ENCODE measurements at places on chromosomes 4 and X.

DNA sequence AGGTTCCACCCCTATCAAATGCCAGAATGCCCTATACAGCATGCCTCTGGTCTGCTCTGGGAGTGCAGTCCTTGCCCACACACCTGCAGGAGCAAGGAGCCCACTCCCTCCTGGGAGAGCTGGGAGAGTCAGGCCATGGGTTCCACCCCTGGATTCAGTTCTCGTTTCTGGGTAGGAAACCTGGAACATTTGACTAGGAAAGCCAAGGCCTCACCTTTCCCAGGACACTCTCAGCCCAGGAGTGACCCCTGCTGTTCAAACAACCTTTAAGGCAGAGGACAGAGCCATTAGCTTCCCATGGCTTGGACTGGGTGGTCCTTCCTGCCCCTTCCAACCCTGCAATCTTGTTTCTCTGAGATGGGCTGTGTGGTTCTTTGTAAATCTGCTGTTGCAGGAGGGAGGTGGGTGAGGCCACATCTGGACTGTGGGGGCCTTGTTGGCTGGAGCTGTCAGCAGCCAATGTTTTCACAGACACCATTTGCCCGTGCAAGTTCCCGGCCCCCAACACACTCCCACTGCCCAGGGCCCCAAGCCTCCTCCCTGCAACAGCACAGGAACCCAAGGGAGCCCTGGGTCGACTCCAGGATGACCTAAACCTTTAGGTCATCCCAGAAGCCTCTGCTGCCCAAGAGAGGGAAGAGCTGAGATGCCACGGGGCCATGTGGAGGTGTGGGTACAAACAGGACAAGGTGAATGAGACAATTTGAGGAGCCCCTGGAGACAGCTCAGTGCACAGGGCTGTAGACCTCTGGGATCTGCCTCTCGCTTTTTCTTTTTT is 104.4 kb downstream of the PJA1 start:
- H3K27me3 ChIP-seq: no peaks in the 10 kb centered on the region
- H3K27ac ChIP-seq: no peak overlapping the region
- peak; percentile 18 for DNase-seq
- no peaks in the 10 kb centered on the region for H3K4me1 ChIP-seq

GRCh38 chrX:153740631-153741222 is 16.1 kb downstream of the ABCD1 start:
- no peak overlapping the region for H3K4me3 ChIP-seq
- DNase-seq: no peak
- H3K4me1 ChIP-seq: no peaks in the 10 kb centered on the region
- H3K27ac ChIP-seq: no peak overlapping the region
- no peaks in the 10 kb centered on the region for H3K36me3 ChIP-seq

DNA sequence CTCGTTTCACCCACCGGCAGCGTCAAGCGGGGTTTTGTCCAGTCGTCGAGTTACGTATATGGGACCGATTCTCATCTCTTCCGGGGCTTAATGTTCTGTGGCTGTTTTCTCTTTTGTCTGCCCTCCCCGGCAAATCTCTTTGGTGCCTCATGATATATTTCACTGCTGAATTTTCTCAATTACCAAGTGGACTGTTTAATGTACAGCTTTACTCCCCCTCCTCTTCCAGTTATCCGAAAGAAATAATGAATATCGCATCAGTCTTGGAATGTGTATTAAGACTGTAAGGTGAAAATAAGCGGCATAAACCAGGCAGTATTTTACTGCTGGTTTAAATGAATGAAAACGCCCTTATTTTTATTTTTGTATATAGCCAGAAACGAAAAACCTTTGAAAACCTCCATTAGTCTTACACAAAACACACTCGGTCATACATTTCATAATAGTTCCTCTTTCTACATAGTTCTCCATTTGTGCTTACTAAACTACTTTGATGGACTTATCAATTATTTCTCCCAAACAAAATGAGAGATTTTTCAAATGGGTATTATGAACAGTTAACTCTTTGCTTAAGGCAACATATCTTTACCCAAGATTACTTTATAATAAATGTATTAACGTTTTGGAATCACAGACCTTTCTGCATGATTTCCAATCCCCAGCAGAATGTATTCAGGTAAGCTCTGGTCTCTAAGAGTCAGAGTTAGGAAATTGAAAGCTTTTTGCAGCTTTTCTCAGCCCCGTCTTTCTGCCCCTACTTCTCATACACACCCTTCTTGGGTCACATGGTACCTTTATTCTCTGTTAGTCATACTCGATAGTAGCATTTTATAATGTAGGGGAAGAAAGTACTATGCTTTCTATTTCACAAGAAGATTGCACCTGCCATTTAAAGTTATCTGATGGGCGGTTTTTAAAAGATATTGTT is 979 bp downstream of the RP2 start:
- H3K4me3 ChIP-seq: peak overlapping the region; percentile 56
- DNase-seq: no peak
- H3K27me3 ChIP-seq: no peaks in the 10 kb centered on the region
- no peaks in the 10 kb centered on the region for H3K4me1 ChIP-seq
- H3K36me3 ChIP-seq: no peaks in the 10 kb centered on the region

DNA sequence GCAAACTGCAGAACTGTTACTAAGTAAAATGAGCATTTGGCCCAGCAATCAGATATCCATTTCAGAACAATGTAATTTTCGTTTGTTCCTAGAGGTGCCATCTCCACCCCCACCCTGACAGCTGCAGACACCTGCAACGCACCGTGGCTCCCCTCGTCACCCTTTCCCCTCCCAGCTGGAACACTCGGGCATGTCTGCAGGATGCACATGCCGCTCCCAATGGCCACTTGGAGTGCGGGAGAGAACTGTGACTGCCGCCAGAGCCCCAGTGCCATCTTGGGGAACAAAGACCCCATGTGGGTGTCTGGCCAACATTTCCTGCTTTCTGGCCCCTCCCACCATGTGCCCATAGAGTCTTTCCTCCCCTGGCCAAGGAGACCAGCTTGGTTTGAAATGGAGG is 436.2 kb downstream of the PCDH10 start:
- H3K4me1 ChIP-seq: no peaks in the 10 kb centered on the region
- no peak overlapping the region for H3K27ac ChIP-seq
- H3K4me3 ChIP-seq: no peak overlapping the region
- no peaks in the 10 kb centered on the region for H3K36me3 ChIP-seq
- H3K27me3 ChIP-seq: no peaks in the 10 kb centered on the region

- H3K4me1 ChIP-seq: no peaks in the 10 kb centered on the region
- no peaks in the 10 kb centered on the region for H3K27me3 ChIP-seq
- no peak overlapping the region for H3K4me3 ChIP-seq
- no peak for DNase-seq
These were observed 42.9 kb upstream of the PROM1 start for GRCh38 chr4:16126714-16127113.

DNA sequence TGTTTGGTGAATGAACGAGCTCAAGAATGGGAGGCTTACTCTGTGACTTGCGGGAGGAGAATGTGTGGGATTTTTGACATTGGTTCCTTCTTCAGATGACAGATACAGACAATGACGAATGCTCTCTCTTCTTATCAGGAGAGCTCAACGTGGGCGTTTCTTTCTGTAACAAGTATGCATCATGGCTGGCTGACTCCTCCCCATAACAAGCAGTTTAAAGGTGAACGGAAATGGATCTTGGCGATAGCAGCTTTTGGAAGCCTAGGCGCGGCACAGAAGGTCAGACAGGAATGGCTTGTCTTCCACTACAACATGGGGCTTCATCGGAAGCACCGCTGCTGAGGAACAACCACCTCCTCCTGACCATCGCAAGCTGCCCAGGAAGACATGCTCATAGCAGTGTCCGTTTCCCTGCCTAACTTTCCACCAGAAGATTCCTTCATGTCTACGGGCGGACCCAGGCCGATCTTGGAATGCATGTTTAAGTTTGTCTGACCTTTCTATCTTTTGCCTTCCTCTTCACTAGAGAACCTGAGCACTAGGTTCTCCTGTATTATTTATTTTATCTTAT is 18.3 kb upstream of the ACSL1 start:
- H3K4me3 ChIP-seq: no peak overlapping the region
- H3K27me3 ChIP-seq: no peaks in the 10 kb centered on the region
- no peaks in the 10 kb centered on the region for H3K36me3 ChIP-seq
- no peak overlapping the region for H3K27ac ChIP-seq
- no peak for DNase-seq

- H3K4me1 ChIP-seq: no peaks in the 10 kb centered on the region
- DNase-seq: no peak
- H3K36me3 ChIP-seq: no peaks in the 10 kb centered on the region
- H3K27me3 ChIP-seq: no peaks in the 10 kb centered on the region
- no peak overlapping the region for H3K27ac ChIP-seq
These were observed 19.5 kb upstream of the BOD1L1 start for GRCh38 chr4:13647031-13647430.

All from prostate gland (tissue), 2 donors.